ENCODE measurements at places on chromosomes 12 and 14.

DNA sequence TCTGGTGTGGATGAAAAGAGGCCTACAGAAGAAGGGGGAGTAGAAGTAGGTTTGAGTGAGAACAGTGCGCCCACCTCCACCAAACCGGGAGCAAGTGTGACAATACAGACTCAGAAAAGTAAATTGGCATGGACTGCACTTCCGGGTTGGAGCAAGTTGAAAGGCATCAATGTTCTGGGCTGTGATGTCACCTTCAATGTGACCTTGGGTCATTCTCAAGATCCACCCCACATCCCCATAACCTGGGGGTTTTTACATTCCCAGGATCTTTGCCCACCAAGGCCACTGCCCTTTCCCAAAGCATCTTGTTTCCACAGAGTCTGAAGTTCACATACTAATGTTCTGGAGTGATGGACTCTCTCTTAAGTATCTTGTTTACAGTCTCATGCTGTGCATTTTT is 5.3 kb upstream of the GZMB start:
- no peak for DNase-seq

- peak; percentile 64 for DNase-seq
These were observed 123.0 kb upstream of the PZP start for GRCh38 chr12:9331218-9331626.

DNA sequence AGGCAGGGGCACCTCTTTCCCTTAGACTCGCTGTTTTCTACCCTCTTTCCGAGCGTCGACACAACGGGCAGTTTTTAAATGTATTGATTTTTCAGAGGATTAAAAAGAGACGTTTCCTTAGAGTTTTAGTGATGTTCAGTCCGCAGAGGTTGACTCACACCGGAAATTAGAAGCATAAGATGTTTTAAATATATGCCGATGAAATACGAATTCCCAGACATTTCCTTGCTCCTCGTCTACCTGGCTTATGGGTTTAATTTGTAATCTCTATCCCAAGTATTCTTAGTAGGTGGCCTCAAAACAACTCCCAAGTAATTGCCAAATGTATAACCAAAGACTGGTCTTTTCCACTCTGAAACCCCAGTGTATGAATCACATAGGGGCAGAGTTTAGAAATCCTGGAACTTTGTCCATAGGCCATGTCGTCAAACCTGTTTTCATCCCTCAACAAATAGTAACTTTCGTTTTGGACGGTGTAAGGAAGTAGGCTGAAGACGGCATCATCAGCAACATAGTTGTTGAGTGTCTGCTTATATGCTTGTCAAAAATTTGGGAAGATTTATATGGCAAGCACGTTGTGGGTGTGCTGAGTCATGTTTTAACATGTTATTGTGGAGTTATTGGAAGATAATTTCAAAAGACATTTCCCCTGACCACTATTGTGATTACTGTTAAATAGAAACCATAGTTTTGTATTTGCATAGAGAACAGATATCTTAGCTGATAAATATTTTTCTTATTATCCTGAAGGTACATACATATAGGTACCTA is 824 bp downstream of the TBK1 start:
- peak; percentile 77 for DNase-seq

DNA sequence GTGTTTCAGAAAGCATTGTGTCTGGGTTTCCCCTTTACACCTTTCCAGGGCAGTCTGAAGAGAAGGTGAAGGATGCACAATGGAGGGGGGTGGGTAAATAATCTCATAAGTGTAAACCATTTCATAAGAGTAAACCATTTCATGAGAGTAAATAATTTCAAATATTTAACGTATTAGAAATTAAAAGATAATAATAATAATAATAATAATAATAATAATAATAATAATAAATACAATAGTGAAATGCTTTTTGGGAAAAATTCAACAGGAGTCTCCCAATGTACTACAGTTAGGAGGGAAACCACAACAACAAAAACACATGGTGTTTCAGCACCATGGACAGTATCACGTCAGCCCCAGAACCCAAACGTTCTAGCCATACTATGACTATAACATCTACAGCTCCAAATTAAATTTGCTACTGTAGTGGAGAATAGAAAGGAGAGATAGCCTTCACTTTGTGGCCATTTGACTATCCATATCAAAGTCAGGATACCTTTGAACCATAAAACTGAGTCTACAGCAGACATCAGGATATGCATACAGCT is 691.8 kb downstream of the BCL11B start:
- no peak for DNase-seq

DNA sequence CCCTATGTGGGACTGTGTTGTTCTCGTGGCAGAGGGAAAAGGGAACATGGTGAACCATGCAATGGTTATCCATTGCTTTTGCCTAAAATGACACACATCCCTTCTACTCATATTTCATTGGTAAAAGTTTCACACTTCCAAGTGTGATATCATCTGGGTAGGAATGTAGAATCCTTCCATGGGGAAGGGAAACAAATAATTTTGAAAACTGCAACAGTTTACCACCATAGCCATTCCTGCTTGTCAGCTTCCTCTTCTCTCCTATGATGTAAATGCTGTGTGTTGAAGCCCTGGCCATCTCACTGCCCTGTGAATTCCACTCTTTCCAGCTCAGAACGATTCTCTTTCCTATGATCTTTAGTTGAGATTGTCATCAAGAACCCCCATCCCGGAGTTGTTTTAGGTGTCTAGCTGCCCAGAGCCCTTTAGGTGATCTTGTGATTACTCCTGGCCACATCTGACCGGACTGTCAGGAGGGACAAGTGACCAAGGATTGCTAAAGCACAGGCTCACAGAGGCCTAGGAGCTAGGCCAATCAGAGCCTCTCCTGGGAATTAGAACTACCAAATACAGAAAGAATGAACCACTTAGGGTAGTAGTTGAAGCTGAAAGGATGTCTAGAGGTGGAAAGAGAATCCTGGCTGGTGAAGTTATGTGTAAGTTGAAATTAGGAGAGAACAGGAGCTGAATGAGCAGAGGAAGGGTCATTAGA is 84.6 kb downstream of the VCPKMT start:
- no peak for DNase-seq

GRCh38 chr12:106197906-106198623 is 49.8 kb downstream of the CKAP4 start:
- DNase-seq: no peak

DNA sequence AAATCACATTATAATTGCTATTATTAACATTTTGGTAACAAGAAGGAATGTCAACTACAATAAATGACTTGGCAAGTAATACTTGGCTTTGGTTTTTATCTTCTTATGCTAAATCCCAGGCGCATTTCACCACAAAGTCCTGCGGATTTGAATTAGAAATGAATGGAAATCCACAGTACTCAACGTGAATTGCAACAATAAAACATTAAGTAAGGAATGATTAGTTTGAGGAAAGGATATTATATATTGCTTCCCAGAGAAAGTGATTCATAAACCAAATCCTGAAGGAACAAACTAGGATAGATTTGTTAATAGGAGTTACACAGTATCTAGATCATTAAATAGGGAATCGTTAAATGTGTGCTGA is 1089.7 kb downstream of the TRHDE start:
- no peak for DNase-seq

DNA sequence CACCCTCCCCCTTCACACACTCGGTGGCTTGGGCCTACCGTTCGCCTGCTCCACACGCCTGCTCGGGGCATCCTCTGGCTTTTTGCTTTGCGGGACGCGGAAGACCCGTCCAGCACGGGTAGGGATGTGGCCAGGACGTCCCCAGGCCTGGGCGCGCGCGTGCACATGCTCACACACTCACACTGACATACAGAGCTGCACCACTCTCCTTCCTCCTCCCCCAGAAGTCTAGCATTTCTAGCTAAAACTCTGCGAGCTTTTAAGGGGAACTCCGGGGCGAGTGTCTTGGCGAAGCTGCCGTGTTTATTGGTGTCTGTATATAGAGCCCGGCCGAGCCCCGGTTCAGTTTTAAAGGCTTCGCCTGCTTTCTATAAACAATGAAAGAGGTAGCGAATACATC is 5.0 kb downstream of the TBX5 start:
- DNase-seq: no peak

- no peak for DNase-seq
These were observed 1023.0 kb upstream of the ATXN7L3B start for GRCh38 chr12:73514672-73515071.

- no peak for DNase-seq
These were observed 114.0 kb downstream of the SLC38A4 start for GRCh38 chr12:46711756-46712155.

- DNase-seq: no peak
These were observed 60.4 kb upstream of the KTN1 start for GRCh38 chr14:55519473-55520080.

DNA sequence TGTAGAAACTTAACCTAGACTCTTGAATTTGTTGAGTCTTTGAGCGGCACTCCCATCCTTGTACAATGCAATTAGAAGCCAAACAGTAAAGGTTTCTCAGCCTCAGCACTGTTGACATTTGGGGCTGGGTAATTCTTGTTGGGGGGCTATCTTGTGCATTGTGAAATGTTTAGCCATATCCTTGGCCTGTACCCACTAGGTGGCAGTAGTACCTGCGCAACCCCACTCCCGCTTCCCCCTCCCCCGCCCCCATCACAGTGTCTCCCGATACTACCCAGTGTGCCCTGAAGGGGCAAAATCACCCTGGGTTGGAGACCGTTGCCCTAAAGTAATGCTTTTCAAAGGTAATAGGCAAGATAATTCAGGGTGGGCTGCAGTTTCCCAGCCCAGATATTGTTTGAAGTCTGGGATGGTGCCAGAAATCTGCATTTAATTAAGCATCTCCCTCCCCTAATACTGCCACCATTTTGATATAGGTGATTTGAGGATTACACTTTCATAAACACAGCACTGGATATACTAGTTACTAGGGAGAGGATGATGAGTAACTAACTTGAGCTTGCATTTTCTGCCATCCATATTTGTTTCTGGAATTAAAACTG is 1.8 kb downstream of the COX6A1 start:
- peak; percentile 64 for DNase-seq

GRCh38 chr14:23432946-23433345 is 2.5 kb downstream of the MYH7 start:
- no peak for DNase-seq

GRCh38 chr14:24207104-24207551 is 1.6 kb downstream of the TSSK4 start:
- DNase-seq: no peak

DNA sequence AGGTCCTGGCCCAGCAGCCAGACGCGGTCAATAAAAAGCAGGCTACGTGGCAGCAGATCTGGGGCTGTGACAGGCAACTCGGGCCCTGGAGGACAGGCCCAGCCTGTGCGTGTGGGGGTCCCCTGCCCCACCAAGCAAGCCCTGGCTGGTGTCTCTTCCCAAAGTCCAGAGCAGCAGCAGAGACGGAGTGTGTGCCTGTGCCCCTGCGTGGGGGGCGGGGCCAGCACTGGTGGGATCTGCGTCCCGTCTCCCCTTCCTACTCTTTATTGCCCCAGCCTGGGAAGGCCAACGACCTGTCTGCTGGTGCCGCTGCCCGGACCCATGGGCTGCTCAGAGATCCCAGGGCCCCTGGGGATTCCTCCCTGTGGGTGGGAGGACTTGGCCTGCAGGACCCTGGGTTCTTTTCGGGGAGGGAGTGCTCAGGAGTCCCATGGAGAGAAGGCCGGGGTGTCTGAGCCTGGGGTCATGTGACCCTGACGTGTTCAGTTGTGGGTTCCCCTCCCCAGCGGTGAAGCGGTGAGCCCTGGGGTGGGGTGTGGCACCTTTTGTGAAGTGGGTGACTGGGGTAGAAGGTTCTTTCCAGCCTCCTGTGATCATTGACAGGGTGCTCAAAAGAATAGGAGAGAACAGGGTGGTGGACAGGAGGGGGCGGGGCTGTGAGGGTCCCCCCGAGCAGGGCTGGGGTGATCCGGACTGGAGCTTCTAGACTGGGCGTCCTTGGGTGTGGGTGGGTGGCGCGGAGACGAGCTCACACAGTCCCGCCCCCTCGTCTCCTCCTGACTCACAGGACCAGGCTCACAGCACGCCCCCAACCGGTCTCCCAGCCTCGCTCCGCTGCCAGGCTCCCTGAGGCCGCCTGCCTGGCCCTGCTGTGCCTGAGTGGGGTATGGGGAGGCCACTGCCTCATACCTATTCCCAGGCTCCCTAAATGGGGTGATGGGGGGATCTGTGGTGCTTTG is 22.4 kb downstream of the ASPG start:
- no peak for DNase-seq

GRCh38 chr14:58772794-58773620 is 135.2 kb downstream of the DACT1 start:
- DNase-seq: no peak

DNA sequence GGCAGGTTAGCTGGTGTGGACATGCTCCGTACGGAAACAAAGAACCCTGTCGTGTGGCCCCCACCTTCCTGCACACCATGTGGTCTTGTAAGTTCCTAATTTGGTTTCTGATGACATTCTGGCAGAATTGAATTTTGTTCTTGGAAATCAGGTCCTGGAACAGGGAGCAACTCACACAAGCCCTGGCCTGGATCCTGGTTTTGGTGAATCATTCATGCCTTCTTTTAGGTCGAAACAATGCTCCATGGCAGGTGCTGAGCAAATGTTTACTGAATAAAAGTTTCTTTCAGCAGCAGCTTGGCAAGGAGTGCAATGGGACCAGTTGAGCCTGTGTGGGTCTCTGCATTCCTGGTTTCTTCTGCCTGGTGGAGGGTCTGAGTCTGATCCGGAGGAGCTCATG is 978.4 kb downstream of the BCL11B start:
- DNase-seq: no peak

- no peak for DNase-seq
These were observed 75.9 kb upstream of the TMPO start for GRCh38 chr12:98439471-98439951.

DNA sequence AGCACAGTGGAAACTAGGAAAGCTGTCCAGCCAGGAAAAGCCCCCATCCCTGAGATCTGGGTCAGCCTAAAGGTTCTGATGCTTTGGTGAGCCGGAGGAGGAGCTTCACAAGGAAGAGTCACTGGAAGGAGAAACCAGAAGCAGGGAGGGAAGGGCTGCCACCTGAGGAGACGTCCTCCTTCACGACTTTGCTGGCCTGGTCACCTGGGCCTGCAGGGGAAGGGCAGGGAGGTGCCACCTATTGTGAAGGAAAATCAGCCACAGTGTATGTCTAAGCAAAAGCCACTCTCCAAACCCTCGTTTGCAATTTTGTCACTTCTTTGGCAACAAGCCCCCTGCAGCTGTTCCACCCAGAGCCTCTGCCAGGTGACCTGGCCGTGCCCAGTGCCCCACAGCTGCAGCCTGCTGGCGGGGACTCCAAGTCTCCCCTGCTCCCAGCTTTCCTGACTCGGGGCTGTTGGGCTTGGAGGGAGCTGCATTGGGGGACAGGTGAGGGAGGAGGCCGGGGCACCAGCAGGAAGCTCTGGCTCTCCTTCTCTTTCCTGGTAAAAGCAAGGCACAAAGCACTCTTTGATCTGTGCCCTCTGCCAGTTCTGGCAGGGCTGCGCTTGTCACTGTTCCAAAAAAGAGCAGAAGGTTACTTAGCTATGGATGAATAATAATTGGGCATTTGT is 120.9 kb upstream of the BCL2L14 start:
- no peak for DNase-seq

GRCh38 chr12:110920324-110920910 is at the start of gene MYL2:
Gene MYL2, minus strand, starts transcription at chr12:110920579. Its CDS starts 50 bp downstream, at chr12:110920529.
- no peak for DNase-seq

GRCh38 chr14:101017209-101017608 is 113.7 kb upstream of the RTL1 start:
- no peak for DNase-seq

Measured in hematopoietic multipotent progenitor cell treated with erythropoietin and hydrocortisone succinate and interleukin-3 and kit ligand, for 17 days (in vitro differentiated cells).